ENCODE measurements at places on chromosomes 7 and 10.

DNA sequence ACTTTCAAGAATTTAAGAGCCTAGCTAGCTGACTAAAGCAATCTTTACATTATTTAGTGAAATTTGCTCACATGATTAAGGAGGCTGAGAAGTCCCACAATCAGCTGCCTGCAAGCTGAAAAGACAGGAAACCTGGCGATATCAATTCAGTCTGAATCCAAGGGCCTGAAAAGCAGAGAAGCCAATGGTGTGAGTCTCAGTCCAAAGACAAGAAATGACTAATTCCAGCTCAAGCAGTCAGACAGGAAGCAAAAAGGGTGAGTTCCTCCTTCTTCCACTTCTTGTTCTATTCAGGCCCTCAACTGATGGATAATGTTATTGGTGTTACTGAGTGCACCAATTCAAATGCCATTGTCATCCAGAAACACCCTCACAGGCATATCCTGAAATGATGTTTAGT lies 1231.6 kb upstream of the CELF2 start:
- DNase-seq, result no peak

DNA sequence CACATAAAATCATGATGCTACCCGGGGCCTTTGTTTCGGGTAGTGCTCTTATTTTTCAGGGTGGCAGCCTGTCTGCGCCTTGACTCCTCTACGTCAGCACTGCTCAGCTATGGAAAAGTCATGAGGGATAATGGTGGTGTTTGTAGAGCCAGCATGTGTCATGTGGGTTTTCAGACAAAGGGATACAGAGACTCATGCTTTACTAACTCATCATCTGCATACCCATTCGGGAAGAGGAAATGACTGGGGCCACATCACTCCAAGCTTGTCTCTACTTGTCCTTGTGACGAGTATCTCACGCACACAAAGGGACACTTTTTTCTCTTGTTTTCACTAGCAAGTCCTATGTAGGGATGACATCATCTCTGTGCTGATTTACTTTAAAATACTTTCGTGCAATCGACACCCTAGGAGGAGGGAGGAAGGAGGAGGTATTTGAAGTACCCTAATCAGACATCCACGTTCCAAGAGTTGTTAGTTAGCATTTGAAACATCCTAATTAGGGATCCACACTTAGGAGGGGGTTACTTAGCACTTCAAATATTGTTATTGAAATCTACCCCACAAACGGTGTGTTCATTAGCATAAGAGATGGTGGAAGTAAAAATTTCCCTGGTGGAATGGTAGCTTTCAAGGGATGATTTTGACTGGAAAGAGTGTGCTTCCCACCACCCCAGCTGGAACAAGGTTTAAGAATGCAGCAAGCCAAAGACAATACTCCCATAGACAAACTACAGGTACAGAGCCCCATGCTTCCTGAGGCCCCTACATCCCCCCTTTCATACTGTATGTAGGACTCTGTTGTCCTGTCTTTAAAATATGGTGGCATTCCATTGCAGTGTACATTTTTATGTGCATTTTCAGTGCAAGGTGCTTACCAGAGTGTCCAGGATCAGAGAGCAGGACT lies 52.0 kb downstream of the THNSL1 start:
- DNase-seq, result no peak

GRCh38 chr10:62852961-62853702 lies 37.0 kb upstream of the EGR2 start:
- DNase-seq, result peak; percentile 53

DNA sequence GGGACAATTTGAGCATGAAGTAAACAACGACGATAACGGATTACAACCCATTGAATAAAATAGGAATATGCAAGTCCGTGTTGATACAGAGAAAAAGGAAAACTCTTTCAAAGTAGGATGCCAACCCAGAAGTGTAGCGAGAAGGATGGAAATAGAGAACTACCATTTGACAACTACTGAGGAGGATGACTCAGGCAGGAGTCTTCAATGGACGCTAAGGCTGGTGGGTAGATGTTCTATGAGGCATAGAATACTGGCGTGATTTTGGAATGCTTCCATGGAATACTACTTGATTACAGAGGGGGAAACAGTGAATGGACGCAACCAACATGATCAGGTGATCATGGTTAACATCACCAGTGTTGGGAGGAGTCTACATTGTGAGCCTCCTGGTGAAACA lies 828 bp upstream of the CFAP70 start:
- no peak for DNase-seq

- no peak for DNase-seq
Measured at GRCh38 chr10:79066411-79067240, 2.1 kb upstream of the ZMIZ1 start.

- DNase-seq, result no peak
Measured at GRCh38 chr7:32958046-32959025, 1.1 kb downstream of the FKBP9 start.

GRCh38 chr10:14558025-14558424 lies 216.7 kb downstream of the FAM107B start:
- DNase-seq, result no peak

DNA sequence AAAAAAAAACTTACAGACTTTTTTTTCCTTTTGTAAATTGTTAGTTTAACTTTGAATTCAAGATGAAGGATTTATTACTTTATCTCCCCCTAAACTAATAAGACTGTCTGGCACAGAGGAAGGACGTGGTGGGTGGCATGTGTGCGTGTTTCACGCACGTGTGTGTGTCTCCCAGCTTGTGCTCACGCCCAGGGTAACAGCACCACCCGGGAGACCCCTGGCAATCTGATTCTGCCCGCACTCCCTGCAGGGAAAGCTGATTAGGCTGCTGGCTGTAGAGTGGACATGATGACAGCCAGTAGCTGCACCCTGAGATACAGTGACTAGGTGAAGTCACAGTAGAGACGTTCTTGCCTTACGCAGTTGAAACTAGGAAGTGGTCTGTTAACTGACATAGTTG lies 25.3 kb downstream of the WIPI2 start:
- DNase-seq, result no peak

DNA sequence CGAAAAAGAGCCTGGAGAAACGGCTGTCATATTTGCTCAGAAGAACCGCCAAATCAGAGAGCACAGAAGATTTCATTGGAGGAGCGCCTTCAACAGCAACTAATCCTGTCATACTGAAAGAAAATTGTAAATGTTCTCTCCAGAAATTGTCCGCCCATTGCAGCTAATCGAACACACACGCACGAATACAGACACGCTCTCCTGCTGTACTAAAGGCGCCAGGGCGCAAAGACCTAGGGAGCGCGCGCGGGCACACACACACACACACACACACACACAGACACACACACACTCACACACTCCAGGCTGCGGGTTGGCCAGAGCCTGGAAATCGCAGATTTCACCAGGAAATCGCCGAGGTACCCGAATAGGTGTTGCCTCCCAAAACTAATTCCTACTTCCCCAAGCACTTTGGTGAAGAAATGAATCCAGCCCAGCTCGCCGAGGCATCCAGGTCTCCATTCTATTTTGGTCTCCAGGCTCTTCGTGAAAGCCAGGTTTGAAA lies at the start of gene CHRM2:
Gene CHRM2 (plus strand): TSS at position 157 of the 505 bp plus-strand sequence. CDS start 146,214 bp downstream, outside the sequence.
- no peak for DNase-seq

DNA sequence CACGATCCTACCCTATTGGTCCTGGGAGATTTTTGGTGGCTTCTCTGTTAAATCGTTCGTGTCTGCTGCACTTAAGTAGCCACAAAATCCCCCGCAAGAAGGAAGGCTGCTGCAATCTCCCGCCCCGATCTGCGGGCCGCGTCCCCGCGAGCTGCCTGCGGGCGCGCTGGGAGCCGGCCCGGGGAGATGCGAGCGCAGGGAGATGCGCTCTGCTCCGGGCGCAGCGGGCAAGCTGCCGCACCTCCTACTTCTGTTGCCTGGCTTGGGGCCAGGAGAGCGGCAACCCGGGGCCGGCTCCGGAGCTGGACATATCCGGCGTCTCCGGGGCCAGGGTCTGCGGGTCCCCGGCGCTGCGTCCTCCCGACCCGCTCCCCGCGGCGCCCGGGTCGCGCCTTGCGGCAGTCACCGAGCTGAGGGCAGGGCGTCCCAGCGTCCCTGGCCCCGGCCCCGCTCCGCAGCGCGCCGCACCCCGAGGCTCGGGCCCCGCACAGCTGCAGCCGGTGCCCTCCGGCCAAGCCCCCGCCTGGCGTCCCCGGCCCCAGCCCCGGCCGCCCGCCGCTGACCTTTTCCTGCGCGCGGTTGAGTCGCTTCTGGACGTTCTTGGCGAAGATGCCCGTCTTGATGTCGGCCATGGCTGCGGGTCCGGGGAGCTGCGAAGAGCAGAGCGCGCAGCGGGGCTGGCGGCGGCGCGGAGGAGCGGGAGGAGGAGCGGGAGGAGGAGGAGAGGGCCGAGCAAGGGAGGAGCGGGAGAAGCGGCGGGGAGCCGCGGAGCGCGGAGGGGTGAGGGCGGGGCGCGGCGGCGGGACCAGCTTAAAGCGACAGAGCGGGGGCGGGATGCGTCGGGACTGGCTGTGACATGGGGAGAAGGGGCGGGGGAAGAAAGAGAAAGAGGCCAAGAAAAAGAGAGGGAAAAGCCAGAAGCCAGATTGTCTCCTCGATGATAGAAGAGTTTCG lies at the start of gene AMPH:
Gene AMPH (minus strand): TSS at position 654 of the 954 bp plus-strand sequence. CDS start 22 bp downstream, at position 632.
- no peak for DNase-seq

GRCh38 chr7:142733271-142733670 lies 16.0 kb upstream of the PRSS1 start:
- peak; percentile 16 for DNase-seq

DNA sequence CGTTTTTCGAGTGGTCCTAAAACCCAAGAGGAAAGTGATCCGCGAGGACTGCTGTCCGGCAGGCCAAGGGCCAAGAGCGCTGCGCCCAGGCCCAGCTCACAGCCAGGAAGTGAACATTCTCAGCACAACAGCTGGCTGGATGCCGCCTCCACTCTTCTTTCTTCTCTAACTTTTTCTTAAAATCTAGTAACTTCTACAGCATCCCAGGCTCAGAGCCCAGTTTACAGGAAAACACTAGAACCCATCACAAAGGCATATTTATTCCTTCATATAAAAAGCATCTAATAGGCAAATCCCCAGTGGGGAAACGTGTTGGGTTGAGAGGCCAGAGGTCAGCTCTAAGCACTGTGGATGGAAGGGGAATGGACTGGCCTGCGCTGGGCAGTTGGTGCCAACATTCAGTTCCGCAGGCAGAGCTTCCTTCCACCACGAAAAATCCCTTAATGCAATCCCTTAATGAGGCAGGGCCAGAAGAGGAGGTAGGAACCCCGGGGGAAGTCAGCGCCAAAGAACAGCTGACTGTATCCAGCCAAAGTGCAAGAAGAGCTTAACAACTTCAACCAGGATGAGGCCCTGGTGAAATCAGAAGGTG lies 74.8 kb downstream of the ZRANB1 start:
- no peak for DNase-seq

DNA sequence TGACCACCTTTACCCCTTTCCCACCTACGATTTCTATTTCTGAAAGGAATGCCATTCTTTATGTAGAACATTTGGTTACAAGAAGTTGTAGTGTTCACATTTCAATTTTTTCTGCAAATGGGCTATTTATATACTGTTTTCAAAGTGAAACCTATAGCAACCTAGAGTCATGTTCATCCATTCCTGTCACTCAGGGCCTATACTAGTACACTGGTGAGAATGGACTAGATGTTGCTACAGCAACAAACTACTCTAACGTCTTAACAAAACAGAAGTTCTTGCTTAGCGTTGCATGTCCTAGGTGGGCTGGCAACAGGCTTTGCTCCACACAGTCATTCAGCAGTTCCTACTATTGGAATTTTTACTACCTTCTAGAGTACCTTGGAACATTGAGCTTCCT lies 16.3 kb downstream of the CASD1 start:
- no peak for DNase-seq

GRCh38 chr7:29208410-29209250 lies 14.1 kb downstream of the CHN2 start:
- DNase-seq, result no peak

- DNase-seq, result no peak
Measured at GRCh38 chr7:100687751-100688300, 6.2 kb downstream of the GIGYF1 start.

DNA sequence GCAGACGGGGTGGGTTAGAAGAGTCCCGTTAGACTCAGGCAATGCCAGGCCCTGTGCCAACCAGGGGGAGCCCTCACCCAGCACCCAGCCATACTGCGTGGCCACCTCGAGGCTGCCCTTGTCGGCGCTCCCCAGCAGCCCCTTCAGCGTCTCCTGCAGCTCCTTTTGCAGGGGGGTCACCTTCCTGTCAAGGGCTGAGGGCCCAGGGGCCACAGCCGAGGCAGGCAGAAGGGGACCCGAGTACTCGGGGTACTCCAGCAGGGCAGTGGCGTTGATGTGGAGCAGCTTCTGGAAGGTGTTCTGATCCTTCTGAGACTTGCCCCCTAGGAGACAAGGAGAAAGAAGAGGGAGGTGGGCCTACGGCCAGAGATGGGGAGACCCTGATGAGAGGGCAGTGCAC lies 9.7 kb downstream of the TBRG4 start:
- DNase-seq, result no peak

- no peak for DNase-seq
Measured at GRCh38 chr7:40815512-40815911, 680.7 kb downstream of the SUGCT start.

GRCh38 chr10:28533186-28533564 lies 257 bp downstream of the WAC start:
- no peak for DNase-seq
